ENCODE measurements at places on chromosomes 4 and X. TPM values are rescaled to one million over a fixed set of nuclear protein-coding genes. Genes with fewer than 3 reads are reported as not detected.

DNA sequence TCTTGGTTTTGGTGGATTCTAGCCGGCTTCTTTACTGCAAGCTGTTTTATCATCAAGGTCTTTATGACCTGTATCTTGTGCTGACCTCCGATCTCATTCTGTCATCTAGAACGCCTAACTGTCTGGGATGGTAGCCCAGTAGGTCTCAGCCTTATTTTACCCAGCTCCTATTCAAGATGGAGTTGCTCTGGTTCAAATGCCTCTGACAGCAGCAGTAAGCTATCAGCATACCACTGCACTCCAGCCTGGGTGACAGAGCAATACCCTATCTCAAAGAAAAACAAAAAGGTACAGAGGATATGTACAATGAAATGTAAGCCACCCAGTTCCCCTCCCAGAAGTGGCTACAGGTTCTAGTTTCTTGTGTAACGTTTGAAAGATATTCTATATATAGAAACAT, 36.1 kb downstream of the HERC6 start:
- DNase-seq: no peak

DNA sequence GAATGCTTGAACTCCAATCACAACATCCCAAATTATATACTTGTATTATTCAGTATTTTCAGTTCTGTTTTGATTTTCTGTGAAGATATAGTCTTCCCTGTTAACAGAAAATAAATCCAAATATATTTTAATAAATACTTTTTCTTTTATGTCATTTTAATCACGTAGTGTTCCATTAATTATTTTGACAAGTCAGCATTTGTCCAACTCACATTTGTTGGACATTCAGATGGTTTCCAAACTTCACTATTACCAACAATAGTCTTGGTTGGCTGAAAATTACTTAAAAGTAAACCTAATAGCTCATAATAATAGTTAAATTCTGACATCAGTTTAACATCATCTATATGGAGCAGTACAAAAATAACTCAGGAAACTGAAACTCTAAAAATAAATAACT, 60.7 kb upstream of the SPANXD start:
- DNase-seq: no peak

DNA sequence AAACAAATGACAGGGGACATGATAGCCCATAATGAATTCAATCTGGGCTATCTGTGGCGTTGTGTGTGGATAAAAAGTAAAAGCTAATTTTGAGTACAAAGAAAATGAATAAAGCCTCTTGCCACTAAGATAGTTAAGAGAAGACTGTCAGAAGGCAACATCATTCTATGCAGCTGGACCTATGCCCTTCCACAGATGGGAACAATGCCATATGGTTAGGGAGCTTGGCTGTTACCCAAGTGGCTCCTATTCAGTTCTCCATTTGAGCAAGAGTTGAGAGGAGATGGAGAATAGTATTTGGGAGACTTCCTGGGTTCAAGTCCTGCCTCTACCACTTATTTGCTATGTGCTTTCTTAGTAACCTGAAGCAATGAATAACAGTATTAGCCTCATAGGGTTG, 107.7 kb downstream of the ANXA3 start:
- DNase-seq: no peak

GRCh38 chr4:176443117-176443516, 123.4 kb downstream of the SPCS3 start:
- DNase-seq: no peak

DNA sequence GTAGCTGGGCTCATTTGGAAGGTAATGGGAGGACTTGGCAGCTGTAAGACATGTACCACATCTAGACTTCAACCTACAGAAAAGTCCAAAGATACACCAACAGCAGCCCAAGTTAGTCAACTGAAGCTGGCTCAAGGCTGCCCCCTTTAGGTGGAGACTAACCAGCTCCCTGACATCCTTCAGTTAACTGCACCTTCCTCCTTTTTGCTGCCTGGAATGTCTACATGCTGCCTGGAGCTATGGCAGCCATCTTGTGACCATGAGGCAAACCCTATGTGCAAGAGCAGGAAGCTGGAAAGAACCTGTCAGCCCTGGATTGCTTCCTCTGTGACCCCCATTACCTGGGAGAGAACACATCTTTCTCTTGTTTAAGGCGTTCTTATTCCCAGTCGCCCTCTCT, 25.8 kb downstream of the ARSD start:
- DNase-seq: no peak

DNA sequence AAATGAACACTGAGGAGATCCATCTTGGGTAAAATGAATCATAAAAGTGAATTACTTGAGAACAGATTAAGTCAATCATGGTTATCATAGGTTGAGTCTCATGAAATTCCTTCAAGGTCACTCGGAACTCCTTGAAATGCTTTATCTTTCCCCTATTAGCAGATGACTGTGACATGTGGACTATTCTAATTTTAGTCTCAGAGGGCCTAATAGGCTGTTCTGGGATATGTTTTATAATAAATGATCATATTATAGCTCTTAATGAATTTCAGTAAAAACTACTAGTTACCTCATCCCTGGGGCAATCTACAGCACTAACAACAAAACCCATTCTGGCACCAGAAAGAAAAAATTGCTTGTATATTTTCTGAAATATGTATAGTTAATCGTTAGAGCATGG, 44.7 kb downstream of the SPATA4 start:
- no peak for DNase-seq

DNA sequence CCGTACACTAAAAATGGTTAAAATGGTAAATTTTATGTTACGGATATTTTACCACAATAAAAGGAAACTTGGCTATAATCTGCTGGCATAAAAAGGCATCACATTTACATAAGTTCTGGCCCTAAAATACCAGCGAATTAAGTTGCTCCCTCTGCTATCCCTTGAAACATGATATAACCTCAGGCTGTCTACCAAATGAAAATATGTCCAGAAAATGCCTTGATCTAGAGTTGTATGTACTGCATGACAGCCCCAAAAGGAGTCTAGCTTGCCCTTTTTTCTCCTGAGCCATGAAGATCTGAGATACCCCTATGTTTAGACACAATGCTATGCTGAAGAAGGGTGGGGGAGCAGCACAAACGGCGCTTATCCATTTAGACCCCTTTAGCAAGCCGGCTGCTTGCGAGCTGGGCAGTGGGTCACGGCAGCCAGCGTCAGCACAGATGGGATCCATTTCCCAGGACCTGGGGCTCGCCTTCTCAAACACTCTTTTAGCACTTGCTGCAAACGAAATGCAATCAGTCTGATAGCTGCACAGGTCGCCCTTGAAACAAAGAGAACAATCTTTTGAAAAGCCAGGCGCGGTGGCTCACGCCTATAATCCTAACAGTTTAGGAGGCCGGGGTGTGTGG, 77.0 kb downstream of the AFAP1 start:
- DNase-seq: no peak

GRCh38 chrX:78199851-78200250, 60.4 kb upstream of the TAF9B start:
- DNase-seq: no peak

- no peak for DNase-seq
Observed at GRCh38 chr4:24413311-24413784, 171.0 kb downstream of the DHX15 start.

DNA sequence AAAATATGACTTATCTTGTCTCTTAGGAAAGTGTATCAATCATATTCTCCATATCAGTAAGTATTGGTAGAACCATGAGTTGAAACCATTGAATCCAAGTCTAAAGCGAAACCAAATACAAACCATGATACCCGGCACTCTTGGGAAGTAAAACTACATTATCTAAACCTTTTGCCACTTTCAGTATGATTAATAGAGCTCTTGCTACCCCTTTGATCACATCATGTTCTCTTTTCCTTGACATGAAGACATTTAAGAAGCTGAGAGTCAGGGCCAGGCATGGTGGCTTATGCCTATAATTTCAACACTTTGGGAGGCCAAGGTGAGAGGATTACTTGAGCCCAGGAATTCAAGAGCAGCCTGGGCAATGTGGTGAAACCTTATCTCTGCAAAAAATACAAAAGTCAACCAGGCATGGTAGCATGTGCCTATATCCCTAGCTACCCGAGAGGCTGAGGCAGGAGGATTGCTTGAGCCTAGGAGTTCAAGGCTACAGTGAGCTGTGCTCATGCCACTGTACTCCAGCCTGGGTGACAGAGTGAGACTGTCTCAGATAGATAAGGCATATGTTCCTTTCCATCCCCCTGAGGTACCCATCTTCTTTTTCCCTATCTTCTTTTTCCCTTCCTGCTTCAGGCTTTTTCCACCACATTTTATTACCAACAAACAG, 45.4 kb downstream of the CEP135 start:
- no peak for DNase-seq

- no peak for DNase-seq
Observed at GRCh38 chr4:106287353-106287969, 28.5 kb downstream of the TBCK start.

DNA sequence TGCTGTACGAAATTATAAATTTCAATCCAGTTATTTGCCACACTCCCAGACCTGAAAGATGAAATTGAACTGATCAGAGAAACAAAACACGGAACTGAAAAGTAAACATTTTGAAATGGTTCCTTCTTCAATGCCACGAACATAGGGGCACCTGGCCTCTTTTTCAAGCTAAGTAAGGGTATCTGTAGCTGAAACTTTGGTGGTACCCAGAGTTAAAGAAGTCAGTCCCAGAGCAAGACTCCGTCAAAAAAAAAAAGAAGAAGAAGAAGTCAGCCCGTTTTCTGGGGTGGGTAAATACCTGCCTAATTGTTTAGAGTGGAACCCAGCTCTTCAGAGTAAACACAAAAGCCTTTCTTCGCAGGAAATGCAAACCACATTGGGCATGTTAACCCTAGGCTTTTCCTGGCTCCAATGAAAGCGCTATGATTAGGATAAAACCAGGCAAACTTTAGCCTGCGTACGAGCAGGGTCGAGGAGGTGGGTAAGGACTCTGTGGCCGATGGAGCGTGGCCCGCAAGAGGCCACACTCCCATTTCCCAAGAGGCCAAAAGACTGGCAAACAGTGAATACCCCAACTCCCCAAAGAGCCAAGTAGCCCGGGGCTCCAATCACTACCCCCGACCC, 1.3 kb downstream of the ANTXR2 start:
- no peak for DNase-seq

DNA sequence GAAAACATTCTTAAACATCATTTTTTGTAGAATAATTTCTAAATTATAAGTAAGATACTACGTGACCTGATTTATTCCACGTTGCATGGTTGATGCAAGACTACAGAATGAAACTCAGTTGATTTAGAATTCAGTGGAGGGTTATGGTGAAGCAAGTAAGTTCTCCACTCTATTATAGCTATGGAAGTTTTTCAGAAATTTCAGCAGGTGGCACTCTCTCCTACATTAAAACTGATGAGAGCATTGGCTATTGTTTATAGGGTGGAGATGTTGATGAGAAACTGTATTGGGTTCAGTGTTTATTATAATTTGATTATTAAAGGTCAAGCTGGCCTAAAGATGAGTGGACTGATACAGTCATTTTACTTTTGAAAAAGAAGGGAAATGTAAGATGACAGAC, 88.0 kb downstream of the FNIP2 start:
- peak; percentile 56 for DNase-seq

The TSPAN7 gene
- total RNA-seq: 177 TPM

The CYP2U1 gene
- 19.1 TPM for total RNA-seq

The SPATA18 gene
- total RNA-seq: 11.2 TPM

The FDCSP gene
- not detected for total RNA-seq

The EIF4E gene
- total RNA-seq: 183 TPM

The XG gene
- total RNA-seq: 0.11 TPM
